Activated B cell treated with CpG ODN at 0.5 μM for 24 hours (primary cell): ENCODE measurements at places on chromosomes 2 and 18. TPM values are rescaled to one million over a fixed set of nuclear protein-coding genes. Genes with fewer than 3 reads are reported as not detected.

DNA sequence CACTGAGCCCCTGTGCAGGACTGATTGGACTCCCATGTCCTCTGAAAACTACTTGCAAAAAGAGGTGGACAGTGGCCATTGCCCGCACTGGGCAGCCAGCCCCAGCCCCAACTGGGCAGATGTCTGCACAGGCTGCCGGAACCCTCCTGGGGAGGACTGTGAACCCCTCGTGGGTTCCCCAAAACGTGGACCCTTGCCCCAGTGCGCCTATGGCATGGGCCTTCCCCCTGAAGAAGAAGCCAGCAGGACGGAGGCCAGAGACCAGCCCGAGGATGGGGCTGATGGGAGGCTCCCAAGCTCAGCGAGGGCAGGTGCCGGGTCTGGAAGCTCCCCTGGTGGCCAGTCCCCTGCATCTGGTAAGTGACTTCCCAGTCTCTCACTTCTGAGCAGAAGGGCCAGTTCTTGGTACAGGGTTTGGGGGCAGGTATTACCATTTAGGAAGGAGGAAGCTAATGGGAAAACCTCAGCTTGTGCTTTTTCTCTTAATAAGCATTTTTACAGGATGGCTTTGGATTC, 44.1 kb downstream of the TNFRSF11A start:
- no peak overlapping the region for H3K4me3 ChIP-seq
- DNase-seq, result no peak
- H3K36me3 ChIP-seq, result no peaks in the 10 kb centered on the region
- no peak overlapping the region for H3K27ac ChIP-seq

DNA sequence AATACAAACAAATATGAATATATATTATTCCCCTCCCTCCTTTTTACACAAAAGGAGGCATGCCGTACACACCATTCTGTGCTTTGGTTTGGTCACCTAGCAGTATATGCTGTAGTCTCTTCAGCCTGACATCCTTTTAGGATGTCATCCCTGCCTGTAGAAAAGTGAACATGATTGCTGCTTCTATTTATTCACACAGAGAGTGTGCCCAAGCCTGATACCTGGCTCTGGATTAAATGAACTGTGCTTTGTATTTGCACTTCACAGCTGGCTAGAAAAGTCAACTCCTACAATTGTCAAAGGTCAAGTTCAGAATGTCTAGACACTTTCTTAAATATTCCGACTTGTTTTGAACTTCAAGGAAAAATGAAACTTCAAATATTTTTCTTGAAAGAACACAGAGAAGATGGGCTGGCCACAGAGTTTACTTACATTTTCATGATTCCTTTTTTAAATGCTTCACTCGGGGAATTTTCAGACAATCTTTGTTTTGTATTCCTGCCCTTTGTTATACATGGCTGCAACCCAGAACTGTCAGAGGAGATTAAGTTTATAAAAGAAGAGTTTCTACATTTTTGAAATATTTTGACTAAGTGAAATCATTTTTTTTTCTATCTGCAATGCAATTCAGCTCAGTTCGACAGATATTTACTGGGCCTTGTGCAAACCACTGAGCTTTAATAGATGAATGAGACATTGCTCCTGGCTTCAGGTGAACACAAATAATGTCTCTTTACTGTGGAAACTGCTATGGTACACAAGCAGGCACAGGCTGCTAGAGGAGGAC, 33.5 kb downstream of the DAPL1 start:
- no peak for DNase-seq
- H3K4me1 ChIP-seq, result no peaks in the 10 kb centered on the region
- H3K27ac ChIP-seq, result no peak overlapping the region
- H3K4me3 ChIP-seq, result no peak overlapping the region
- peaks cover 2% of the 10 kb centered on the region for H3K27me3 ChIP-seq

DNA sequence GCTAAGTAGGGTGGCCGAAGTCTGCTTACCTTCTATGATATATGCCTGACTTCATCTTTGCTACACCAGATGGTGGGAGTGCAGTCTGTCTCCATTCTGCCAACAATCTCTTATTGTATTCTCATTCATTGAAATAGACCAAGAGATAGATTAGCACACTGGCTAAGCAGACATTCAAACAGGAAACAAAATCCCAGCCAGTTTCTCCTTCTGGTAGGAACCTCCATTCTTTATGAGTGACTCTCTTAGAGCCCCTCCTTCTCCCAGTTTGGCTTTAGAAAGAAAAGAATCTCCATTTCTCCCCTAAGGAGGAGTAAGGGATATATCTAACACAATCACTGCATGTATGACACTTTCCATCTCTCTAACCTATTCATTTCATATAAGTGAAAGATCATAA, 118.9 kb upstream of the COL5A2 start:
- no peak for DNase-seq
- H3K27ac ChIP-seq, result no peak overlapping the region
- no peaks in the 10 kb centered on the region for H3K36me3 ChIP-seq
- H3K4me3 ChIP-seq, result no peak overlapping the region
- H3K27me3 ChIP-seq, result no peaks in the 10 kb centered on the region
- H3K4me1 ChIP-seq, result no peaks in the 10 kb centered on the region

The GAD1 gene
- total RNA-seq, result not detected in 2 replicates

DNA sequence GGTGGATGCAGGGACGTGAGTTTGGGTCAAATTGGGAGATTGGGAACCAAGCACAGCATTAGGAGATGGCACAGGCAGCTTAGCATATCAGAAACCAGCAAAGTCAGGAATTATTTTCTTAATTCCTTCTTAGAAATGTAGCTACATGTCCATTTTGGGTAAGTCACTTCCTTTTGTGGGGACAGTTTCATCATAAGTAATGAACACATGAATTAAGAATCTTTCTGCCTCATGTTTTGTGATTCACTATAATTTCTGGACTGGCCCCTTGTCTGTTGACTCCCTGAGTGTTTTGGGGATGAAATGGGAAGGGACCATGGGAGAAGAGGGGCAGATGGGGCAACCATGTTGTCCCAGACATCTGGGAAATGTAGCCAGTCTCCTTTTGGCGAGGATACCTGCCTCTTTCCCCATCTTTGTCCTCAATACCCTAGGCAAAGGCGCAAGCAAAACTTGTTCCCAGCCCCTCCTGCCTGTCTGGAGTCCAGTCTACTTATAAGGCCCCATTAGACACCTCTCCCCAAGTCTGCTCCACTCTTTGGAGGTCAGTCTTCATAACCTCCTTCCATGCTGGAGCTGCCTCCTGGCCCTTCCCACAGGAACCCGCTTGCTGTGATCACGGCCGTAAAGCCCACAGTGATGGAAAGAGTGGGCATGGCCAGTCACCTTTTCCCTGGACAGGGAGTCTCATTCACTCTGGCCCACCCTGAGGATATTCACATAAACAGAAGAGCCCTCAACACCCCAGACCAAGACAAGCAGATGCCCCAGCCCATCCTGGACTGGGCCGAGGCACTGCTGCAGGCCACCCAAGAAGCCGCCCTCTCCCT, 25.7 kb downstream of the MTHFD2 start:
- no peaks in the 10 kb centered on the region for H3K27me3 ChIP-seq
- H3K27ac ChIP-seq, result no peak overlapping the region
- H3K4me1 ChIP-seq, result no peaks in the 10 kb centered on the region
- peaks cover 16% of the 10 kb centered on the region for H3K36me3 ChIP-seq
- DNase-seq, result no peak
- H3K4me3 ChIP-seq, result no peak overlapping the region

GRCh38 chr2:45380131-45380836, 230.8 kb downstream of the SRBD1 start:
- H3K36me3 ChIP-seq, result no peaks in the 10 kb centered on the region
- no peak for DNase-seq
- H3K4me3 ChIP-seq, result no peak overlapping the region

GRCh38 chr2:239958473-239958765, 66.7 kb downstream of the NDUFA10 start:
- no peaks in the 10 kb centered on the region for H3K27me3 ChIP-seq
- no peaks in the 10 kb centered on the region for H3K4me1 ChIP-seq
- no peak overlapping the region for H3K4me3 ChIP-seq
- DNase-seq, result no peak

The YES1 gene
- total RNA-seq, result 0.24 and 0.35 TPM in 2 replicates

DNA sequence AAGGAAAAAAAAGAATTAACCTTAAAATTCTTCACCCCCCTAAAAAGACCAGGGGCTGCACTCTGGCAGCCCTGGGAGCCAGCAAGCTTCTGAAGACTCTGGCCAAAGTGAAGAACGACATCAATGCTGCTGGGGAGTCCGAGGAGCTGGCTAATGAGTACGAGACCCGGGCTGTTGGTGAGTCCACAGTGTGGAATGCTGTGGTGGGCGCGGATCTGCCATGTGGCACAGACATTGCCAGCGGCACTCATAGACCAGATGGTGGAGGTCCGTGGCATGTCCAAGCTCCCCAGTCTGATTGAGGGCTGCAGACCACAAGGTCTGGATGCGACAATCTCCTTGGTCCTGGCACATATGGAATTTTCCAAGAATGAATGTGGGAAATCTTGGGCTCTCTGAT, 47.4 kb downstream of the TRPM8 start:
- no peak overlapping the region for H3K27ac ChIP-seq
- no peak overlapping the region for H3K4me3 ChIP-seq
- H3K36me3 ChIP-seq, result no peaks in the 10 kb centered on the region
- DNase-seq, result no peak

DNA sequence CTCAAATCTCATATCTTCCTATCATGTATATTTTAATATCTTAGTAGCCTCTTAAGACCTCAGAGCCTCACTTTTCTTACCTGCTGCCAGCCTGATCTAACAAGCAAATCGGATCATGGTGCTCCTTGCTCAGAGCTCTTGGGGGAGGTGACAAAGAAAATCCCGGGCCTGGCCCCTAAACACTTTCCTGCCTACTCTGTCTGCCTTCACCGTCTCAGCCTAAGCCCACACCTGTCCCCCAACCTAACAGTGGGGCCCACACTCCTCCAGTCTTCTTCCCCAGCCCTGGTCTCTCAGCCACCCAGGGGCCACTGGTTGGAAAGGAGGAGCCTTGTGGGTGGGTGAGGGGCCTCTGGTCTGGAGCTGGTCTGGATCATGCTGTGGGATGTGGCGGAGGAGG, 207.3 kb downstream of the HAUS1 start:
- no peaks in the 10 kb centered on the region for H3K36me3 ChIP-seq
- H3K4me1 ChIP-seq, result no peaks in the 10 kb centered on the region
- H3K4me3 ChIP-seq, result no peak overlapping the region

DNA sequence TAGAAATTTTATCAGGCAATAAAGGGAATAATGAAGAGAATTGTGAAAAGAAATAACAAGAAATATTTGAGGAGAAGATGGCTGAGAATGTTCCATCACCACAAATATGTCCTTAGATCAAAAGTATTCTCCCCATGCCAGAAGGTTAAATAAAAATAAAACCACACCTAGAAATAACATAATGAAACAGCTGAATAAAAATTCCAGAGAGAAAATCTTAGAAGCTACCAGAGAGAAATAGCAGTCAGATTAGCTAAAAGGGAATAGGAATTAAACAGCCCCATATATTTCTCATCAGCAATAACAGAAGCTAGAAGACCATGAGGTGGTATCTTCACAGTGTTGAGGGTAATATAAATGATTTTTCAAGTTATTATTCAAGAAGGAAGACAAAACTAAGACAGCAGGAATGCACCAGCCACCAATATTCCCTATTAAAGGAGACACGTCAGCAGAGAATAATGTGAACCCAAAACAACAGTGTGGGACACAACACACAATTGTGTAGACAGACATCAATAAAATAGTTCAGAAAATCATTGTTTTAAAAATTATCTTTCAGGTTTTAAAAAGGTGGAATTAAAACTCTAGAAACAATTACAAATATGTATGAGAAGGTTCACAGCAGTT, 82.0 kb upstream of the NEDD4L start:
- no peak overlapping the region for H3K4me3 ChIP-seq
- no peaks in the 10 kb centered on the region for H3K27me3 ChIP-seq
- DNase-seq, result no peak

DNA sequence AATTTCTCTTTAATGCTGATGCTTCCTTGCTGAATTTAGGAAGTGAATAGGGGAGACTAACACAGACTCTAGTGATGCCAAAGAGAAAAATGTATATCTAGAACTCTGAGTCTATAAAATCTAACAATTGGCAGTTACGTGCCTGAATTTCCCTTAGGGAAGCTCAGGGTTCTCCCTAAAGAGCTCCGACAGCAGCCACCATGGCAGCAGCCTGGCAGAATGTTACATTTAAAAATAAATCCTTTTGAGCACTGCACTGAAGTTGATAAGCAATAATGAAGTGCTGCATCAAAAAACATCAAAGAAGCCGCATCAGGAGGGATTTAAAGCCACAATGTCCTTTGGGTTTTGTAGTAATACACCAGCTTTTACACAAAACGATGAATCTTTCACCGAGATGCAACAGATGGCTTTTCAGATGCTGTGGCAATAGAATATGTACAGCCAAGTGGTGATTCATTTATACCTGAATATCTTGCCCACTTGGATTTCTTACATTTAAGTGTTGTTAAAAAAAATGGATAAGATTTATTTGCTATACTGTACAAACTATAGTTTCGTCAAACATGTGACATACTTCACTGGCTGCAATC, 291.2 kb upstream of the SESTD1 start:
- H3K27ac ChIP-seq, result no peak overlapping the region
- H3K36me3 ChIP-seq, result no peaks in the 10 kb centered on the region
- peaks cover 2% of the 10 kb centered on the region for H3K27me3 ChIP-seq
- H3K4me1 ChIP-seq, result no peaks in the 10 kb centered on the region
- no peak overlapping the region for H3K4me3 ChIP-seq
- DNase-seq, result no peak

GRCh38 chr18:48019557-48020325, 89.3 kb upstream of the SMAD2 start:
- DNase-seq, result no peak
- H3K27me3 ChIP-seq, result peaks cover 16% of the 10 kb centered on the region
- no peaks in the 10 kb centered on the region for H3K4me1 ChIP-seq
- H3K36me3 ChIP-seq, result no peaks in the 10 kb centered on the region
